Motor neuron (in vitro differentiated cells): ENCODE measurements at places on chromosomes 11 and 22. TPM values are rescaled to one million over a fixed set of nuclear protein-coding genes. Genes with fewer than 3 reads are reported as not detected.

DNA sequence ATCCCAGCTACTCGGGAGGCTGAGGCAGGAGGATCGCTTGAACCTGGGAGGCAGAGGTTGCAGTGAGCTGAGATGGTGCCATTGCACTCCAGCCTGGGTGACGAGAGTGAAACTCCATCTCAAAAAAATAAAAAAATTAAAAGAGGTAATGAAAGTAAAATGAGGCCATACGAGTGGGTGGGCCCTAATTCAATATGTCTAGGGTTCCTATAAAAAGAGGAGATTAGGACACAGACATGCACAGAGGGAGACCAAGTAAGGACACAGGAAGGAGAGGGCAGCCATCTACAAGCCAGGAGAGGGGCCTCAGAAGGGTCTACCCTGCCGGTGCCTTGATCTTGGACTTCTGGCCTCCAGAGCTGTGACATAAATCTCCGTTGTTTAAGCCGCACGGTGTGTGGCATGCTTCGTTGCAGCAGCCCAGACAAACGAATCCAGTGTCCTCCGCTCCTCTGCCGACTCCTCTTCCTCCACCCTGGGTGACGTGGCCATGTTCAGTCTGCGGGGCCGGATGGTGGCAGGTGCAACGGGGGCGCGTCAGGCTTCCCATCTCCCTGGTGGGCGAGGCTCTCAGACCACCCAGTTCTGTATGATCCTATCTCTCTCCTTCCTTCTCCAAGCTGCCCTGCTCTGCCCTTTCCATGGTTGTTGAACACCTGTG is 51.6 kb upstream of the PARVG start:
- ATAC-seq = peak; percentile 25

DNA sequence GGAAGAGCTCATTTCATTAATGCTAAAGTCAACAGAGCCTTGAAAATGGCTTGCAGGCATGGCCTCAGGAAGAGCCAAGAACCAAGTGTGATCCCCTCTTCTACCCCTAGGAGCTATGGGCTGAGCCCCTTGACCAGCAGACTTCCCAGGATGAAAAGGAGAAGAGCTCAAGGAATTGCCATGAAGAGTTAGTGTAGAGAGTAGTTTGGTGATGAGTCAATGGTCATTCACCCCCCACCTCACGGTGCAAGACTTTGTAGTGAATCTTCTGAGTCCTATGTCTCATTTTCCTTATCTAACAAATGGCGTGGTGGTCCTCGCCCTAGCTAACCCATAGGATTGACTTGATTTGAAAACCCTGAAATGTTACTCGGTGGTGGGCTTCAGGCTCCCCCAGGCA is 422.4 kb upstream of the CADM1 start:
- ATAC-seq = no peak

GRCh38 chr22:43862074-43862881 is at the start of gene SULT4A1:
Gene SULT4A1 (minus strand): TSS chr22:43862513. CDS start chr22:43862382, 131 bp downstream.
- peak; percentile 79 for ATAC-seq

MMP13 gene
- not detected in 2 replicates for total RNA-seq

DNA sequence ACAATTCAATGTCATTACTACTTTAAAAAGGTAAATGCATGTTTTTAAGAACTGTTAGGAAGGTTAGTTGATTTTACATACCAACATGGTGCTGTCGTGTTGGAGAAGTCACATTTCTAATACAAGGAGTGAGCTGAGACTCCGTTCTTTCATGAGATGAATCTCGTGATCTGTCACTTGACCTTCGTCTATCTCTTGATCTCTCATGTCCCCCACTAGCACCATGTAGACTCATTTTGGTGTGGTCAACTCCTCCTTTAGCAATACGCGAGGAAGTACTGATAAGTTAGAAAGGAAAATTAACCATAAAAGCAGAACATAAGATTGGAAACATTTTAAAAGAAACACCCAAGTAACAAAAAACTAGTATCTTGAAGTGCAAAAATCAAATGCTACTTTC is 41.5 kb downstream of the BTBD10 start:
- ATAC-seq = no peak

DNA sequence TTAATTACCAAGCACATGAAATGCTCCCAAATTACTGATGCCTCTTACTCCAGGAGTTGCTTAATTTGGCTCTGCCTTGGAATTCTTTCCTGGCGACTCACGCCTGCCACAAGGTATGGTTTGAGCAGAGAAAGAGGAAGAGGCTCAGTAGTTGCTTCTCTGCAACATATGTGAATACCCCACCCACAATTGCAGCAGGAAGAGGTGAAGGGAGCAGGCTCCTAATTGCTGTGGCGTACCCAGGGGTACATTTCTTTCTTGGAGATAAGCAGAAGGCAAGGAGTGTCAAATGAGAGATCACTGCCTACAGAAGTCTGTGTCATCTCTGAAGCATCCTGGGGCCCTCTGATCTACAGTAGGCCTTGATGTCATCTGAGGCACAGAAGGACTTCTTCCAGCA is 10.6 kb upstream of the NNMT start:
- ATAC-seq = no peak

- no peak for ATAC-seq
Measured at GRCh38 chr11:39304586-39304985, 2154.9 kb downstream of the LRRC4C start.

GRCh38 chr11:17839450-17839849 is 104.9 kb downstream of the KCNC1 start:
- no peak for ATAC-seq

GRCh38 chr22:49738006-49738405 is 89.7 kb downstream of the BRD1 start:
- no peak for ATAC-seq

SERHL2 gene
- 2.9 and 3.0 TPM in 2 replicates for total RNA-seq

- ATAC-seq = no peak
Measured at GRCh38 chr11:3342709-3343108, 36.2 kb downstream of the ZNF195 start.

DNA sequence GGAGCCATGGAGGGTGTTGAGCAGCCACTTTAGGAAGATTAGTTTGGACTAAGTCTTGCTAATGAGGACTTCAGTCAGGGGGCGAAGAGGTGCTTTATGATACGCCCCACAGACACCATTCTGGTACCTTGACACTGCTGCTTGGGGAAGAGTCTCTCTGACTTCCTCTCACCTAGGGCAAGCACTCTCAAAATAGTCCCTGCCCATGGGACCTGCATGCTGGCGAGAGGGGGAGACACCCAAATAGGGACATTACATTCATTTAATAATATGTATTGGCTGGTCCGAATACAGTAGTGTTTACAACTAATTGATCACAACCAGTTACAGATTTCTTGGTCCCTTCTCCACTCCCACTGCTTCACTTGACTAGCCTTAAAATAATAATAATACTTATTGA is 4.4 kb upstream of the CATSPERZ start:
- ATAC-seq = no peak

ZP1 gene
- total RNA-seq = 0.47 and 0.73 TPM in 2 replicates

GRCh38 chr11:74468936-74469335 is 1.6 kb upstream of the KCNE3 start:
- ATAC-seq = no peak

- ATAC-seq = no peak
Measured at GRCh38 chr11:112727341-112727841, 233.8 kb upstream of the NCAM1 start.
